ENCODE measurements at places on chromosomes 2 and 18.

- no peak for DNase-seq
Observed at GRCh38 chr18:48028696-48029095, 98.2 kb upstream of the SMAD2 start.

DNA sequence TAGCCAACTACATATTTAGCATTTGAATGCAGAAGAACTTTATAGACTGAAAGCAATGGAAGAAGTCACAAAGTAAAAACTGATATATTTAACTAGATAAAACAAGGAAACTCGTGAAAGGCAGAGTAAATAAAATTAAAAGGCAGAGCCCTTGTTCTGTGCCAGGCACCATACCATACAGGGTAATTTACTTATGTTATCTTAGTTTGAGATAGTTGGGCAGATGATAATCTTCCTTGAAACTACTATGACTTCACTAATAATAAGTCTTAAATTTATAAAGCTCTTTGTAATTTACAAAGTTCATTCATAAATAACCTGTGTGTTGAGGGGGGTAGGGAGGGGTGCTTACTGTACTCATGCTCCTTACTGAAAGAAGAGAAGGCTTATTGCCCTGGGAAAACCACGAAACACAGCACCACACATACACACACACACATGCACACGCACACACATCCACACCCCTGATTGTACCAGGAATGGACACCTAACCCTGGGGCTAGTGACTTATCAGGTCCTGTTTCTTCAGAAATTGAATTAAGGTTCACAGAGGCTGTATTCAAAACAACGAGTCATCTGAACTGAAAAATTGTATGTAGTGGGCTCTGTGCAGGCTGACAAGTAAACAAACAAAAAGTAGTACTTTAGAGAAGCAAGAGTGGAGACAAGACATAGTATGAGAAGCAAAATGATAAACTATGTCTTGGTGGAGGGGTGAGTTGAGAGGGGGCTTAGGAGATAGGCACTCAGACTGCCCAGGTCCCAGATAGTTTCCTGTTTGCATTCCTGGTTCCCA lies 38.1 kb downstream of the AGFG1 start:
- DNase-seq = no peak

GRCh38 chr18:62347089-62347506 lies 22.0 kb downstream of the TNFRSF11A start:
- no peak for DNase-seq

- DNase-seq = no peak
Observed at GRCh38 chr2:199315299-199316179, 142.2 kb downstream of the SATB2 start.

DNA sequence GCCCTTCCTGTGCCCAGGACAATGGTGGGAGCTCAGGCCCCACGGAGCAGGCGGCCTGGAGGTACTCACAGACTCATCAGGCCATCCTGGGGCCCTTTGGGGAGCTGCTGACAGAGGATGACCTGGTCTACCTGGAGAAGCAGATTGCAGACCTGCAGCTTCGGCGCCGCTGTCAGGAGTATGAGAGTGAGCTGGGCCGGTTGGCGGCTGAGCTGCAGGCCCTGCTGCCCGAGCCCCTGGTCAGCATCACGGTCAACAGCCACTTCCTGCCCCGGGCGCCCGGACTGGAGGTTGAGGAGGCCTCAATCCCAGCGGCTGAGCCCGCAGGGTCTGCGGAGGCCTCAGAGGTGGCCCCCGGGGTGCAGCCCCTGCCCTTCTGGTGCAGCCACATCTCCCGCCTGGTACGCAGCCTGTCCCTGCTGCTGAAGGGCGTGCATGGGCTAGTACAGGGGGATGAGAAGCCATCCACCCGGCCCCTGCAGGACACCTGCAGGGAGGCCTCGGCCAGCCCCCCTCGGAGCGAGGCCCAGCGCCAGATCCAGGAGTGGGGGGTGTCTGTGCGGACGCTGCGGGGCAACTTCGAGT lies 8.3 kb upstream of the KLHL30 start:
- DNase-seq = no peak

GRCh38 chr18:65610939-65611338 lies 139.9 kb upstream of the CDH7 start:
- DNase-seq = no peak

DNA sequence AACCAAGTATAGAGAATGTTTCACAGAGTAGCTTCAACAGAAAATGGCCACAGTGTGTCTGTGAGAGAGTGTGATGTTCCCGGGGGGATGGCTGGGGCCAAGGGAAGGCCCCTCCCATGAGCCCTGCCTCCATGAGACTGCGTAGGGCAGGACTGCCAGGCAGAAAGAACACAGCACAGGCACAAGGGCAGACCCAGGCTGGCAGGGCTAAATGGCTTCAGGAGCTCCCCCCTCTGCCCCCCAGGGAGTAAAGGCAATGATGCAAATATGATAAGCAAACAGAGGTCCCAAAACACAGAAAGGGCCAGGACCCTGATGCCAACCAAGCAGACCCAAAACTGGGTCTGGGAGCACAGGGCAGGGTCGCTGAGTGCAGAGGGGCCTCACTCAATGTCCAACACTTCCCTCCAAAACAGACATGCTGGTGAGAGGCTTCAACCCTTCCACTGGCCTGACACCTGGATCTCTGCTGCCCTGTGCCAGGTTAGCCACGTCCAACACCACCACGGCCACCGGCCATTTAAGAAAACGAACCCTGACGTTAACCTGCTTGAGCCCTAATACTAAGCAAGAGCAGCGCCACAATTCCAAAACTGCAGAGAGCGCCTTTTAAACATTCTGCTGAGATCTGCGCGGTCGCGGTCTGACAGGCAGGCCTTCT lies 90.3 kb downstream of the HDAC4 start:
- DNase-seq = no peak

DNA sequence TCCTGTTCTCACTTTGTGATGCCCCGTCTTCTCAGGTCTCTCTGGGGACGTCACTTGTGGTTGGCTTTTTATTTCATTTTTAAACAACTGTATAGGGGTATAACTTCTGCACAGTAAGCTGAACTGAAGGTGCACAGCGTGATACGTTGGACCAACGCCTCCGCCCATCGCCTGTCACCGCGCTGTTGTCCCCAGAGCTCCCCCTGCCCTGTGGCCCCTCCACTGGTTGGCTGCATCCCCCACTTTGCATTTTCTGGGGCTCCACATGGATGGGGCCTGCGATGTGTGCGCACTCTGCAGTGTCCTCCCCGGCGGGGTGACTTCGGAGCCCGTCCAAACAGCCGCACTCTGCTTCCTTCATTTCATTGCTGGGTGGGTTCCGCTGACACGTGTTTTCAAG lies 14.3 kb downstream of the GPR35 start:
- DNase-seq = no peak

DNA sequence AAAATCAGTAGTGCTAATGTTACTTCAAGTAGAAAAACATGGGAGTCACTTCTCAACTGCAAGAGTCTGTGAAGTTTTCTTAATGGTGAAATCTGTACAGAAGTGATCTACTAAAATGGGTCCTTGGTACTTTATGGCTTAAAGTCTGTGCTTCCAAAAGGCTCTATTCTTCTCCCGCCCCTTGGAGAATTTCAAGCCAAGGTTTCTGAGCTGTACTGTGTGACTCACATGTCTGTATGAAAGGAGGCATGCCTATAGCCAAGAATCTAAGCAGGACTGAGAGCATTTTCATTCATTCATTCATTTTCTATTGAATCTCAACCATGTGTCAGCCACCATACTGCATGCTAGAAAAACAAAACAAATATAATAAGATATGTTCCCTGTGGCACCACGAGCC lies 19.8 kb upstream of the DDX18 start:
- no peak for DNase-seq

GRCh38 chr2:12932192-12932591 lies 215.5 kb downstream of the TRIB2 start:
- no peak for DNase-seq

GRCh38 chr2:172242961-172243360 lies 140.3 kb upstream of the DLX2 start:
- no peak for DNase-seq

- no peak for DNase-seq
Observed at GRCh38 chr2:45283764-45284620, 274.7 kb upstream of the SIX2 start.

Data from activated CD4-positive, CD25-positive, alpha-beta regulatory T cell treated with anti-CD3 and anti-CD28 coated beads, Interleukin-2, amount 50 U/mL, for 16 hours (primary cell).